ENCODE measurements at places on chromosomes 5 and 9.

GRCh38 chr9:2072752-2073405 is 57.7 kb downstream of the SMARCA2 start:
- DNase-seq: no peak

GRCh38 chr5:168291964-168292785 is 730 bp downstream of the WWC1 start:
- DNase-seq: no peak

DNA sequence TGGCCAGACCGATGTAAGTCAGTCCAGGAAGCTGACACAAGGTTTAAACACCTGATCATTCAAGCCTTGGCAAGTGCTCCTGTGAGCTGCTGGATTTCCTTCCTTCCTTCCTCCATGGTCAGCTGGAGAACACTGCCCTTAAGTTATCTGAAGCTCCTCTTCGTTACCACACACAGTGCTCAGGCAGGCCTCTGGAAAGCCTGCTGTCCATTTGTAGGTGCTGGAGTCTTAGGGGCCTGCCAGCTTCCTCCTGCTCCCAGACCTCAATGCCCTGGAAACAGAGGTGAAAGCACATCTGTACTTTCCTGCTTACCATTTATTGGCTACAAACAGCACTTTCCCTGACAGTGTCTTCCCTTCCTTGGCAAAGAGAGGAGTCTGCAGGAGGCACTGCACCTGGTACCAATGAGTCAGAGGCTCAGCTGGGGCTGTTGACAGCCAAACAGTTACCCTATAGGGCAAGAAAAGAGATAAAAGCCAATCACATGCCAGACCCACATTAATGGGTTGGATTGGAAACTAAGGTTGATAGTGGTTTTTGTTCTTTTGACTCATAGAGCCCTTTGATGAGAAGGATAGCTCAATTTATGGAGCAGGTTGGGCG is 72.6 kb upstream of the PUM3 start:
- DNase-seq: no peak

DNA sequence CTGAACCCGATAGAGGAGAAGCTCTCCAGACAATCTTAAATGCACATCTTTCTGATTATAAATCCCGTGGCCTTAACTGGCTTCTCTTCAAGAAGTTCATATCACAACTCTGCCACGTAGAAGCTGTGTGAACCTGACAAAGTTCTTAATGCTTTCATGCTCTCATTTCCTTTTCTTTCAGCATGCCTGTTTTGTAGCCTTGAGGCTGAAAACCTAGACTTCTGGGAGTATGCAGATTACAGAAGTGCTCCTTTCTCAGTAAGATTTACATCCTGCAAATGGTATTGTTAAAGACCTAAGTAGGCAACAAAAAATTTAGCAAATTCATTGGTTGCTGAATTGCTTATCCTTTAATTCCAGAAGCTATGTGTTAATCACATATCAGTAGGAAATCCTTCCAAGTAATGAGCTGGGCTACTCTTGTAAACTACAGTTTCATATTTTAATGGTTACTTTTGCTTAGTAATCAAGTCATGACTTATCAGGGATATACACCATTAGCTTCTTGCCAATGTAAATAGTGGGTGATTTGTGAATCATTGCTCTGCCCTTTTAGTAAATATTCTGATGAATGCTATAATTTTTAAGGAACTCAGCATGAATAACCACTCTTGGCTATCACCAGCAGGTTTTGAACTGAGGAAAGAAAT is 334.7 kb downstream of the FBXL7 start:
- no peak for DNase-seq

- DNase-seq: peak; percentile 18
Measured at GRCh38 chr9:109010746-109011145, 2.6 kb downstream of the CTNNAL1 start.

- DNase-seq: no peak
Measured at GRCh38 chr5:150148117-150148927, 7.3 kb downstream of the PDGFRB start.

GRCh38 chr5:91079037-91079436 is 304.1 kb downstream of the ARRDC3 start:
- DNase-seq: no peak

- no peak for DNase-seq
Measured at GRCh38 chr5:25414742-25415141, 770.0 kb upstream of the CDH10 start.

DNA sequence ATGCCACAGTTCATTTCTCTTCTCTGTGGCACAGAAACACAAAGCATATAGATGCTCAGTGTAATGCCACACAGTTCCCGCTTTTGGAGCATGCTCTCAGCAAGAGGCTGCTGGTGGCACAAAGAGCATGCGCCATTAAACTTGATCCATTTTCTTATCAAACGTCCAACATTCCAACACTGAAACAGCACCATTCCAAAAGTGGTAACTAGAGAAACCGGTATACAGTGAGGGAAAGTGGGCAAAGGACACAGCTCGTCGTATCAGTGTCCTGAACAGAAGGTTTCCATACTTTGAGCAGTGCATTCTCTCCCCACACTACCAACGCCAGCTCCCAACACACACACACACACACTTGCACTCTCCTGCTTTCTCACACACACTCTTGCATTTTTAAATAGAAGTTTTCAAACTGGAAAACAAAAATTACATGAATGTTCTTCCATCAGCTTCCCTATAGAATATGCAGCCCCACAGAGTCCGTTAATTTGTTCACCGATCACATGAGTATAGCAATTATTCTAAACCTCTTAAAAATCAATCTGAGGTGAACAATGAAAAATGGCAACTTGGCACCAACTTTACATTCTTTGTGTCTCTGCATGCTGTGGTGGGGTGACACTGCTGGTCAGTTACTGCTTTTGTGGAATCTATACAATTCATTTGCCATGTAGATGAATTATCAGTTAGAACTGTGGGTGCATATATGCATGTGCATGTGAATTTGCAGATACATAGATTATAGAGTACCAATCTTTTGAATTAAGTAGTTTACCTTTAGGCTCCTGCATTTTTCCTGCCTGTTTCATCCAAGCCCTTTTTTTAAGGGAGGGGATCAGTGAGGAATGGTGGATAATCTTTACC is 5.7 kb downstream of the NFIB start:
- DNase-seq: no peak

DNA sequence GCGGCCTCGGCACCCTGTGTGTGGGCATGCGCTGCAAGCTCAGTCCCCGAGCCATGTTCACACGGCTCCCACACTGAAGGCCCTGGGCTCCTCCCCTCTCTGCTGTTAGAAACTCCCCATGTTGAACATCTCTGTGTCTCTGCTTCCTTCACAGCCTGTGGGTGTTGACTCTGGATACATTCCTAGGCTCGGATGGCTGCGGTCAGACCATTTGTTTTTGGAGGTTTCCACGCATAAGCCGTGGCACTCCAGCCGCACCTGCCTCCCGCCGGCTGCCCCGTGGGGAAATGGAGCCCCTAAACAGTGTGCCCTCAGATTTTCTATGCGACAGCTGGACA is 31.2 kb upstream of the LRRC14B start:
- DNase-seq: no peak

GRCh38 chr9:75615284-75615683 is 275.2 kb upstream of the PCSK5 start:
- no peak for DNase-seq

GRCh38 chr9:96494215-96494800 is 44.3 kb downstream of the HABP4 start:
- no peak for DNase-seq

DNA sequence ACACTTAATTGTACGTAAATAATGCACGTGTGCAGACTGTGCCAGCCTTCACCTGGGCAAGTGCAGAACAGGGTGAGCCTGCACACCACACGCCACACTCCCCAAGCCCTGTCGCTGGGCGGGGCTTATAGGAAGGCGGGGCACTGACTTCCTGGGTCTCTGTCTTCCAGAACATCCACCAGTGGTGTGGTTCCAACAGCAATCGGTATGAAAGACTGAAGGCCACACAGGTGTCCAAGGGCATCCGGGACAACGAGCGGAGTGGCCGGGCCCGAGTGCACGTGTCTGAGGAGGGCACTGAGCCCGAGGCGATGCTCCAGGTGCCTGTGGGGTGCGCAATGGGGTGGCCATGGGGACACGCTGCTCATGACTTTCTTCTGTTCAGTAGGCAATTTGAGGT is 44.2 kb downstream of the GSN start:
- no peak for DNase-seq

DNA sequence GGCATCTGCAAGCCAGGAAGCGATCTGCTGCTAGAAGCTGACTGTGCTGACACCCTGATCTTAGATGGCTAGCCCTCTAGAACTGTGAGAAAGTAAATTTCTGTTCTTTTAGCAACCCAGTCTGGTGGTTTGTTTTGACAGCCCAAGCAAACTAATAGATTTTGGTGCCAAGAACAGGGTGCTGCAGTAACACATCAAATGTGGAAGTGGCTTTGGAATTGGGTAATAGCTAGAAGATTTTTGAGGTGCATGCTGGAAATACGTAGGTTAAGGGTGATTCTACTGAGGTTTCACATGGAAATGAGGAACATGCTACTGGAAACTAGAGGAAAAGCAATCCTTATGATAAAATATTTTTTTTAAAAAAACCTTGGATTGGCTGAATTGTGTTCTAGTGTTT is 153.5 kb upstream of the SH3GL2 start:
- DNase-seq: no peak

GRCh38 chr9:96117398-96118080 is 184.4 kb downstream of the HSD17B3 start:
- DNase-seq: no peak

- no peak for DNase-seq
Measured at GRCh38 chr9:107176436-107177151, 106.5 kb upstream of the RAD23B start.

GRCh38 chr9:127518091-127518856 is 67.0 kb downstream of the LRSAM1 start:
- no peak for DNase-seq

- no peak for DNase-seq
Measured at GRCh38 chr9:33800886-33801285, 5.5 kb downstream of the PRSS3 start.

- no peak for DNase-seq
Measured at GRCh38 chr9:1388216-1388615, 338.1 kb downstream of the DMRT2 start.

DNA sequence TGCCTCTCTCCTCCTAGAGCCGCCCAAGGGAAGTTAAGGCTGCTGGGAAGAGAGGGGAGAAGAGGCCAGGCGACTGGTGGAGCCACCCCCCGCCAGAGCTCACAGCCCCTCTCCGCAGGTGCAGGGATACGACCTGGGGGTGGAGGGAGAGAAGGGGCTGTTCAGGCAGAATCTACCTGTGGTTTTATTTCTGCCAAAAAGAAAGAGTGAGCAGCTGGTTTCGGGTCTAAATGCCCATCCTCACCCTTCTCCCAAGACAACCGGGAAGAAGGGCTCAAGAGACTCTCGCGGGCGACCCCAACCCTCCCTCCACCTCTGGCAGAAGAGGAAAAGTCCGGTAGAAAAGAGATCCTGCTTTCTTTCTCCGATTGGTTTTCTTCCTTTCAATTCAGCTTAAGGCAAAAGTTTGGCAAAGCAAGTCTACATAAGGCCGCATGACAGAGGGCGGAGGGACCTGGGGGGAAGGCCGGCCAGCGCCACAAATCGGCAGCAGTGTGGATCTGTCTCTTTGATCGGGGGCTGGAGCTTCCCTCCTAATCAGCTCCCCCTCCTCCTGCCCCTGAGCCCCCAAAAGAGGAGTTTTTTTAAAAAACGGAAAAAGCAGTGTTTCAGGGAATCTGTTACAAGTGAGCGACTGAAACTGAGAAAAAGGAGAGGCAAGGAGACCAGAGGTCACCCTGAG is 16.3 kb downstream of the FAM78A start:
- DNase-seq: no peak

DNA sequence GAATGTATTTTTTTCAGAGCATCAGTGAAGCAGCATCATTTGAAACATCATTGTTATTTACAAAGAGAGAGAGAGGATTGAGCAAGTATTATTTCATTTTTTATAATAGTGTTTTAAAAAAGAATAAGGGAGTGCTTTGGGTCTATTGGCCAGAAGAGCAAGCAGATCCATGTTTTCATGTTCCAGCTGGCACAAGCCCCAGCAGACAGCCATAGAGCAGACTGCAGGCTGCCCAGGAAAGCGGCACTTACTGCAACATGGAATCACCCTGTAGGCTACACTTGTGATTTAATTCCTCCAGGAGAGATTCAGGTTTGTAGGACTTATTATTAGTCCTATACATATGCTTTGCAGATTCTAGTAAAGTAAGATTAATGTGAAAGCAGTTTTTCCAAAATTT is 407.0 kb upstream of the GRAMD2B start:
- DNase-seq: no peak
